CD4-positive, alpha-beta T cell treated with Interleukin-6 for 4 hours (primary cell): ENCODE measurements at places on chromosomes 6 and 20.

DNA sequence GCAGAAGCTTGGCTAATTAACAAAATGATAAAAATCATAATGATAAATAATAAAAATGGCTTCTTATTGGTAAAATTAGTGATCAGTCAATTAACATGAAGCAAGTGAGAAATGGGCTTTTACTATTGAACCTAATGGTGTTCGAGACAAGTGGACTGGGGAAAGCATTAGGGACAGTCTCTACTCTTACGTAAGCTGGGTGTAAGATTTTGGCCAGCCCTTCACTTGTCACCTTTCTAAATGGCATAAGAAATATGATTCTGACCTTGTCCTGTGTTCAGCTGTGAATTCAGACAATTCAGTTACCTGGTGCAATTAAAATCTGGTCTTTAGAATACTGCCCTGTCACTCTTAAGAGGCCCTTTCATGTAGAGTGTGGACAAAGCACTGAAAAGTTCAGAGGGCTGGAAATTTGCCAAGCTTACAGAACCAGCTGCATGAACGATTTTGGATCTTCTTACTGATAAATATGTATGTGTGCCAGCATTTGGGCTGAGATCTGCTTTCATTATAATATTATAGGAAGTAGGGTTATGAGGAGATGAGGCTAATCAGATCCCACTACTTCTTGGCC lies 115.9 kb downstream of the QRSL1 start:
- no peak for DNase-seq

- no peak for DNase-seq
These were observed 30.0 kb downstream of the OSBPL2 start for GRCh38 chr20:62268228-62268900.

DNA sequence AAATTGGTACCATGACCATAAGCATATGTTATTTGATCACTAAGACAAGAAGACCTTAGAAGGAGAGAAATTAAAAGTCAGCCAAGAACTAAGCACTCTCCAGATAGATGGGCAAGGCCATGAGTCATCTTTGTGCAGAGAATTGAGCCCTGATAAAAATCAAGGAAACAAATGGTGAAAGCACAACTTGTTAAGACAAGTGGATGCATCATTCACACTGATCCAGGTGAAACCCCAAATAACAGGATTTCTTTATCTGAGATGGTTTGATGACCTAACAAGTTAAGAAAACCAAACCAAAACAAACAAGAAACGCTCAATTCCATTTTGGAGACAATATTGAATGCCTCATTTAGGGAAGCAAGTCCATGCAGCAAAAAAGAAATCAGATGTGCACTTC lies 121.6 kb downstream of the ADAT2 start:
- DNase-seq: no peak

DNA sequence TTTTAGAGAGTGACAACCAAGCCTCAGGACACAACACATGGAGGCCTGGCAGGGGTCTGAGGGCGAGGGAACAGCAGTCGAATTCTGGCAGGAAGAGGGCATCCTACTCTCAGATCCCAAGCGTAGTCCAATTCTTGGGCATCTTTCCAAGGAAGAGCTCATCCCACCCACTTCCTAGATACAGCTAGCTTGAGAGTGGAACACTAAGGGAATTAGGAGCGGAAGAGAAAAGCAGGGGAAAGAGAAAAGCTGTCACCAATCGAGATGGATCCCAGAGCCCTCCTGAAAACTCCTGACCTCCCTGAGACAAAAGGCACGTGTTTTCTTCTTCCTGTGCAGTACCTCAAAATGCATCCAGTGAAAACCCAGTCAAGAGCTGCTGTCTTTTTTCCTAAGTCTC lies 67.1 kb downstream of the GFOD1 start:
- DNase-seq: no peak

DNA sequence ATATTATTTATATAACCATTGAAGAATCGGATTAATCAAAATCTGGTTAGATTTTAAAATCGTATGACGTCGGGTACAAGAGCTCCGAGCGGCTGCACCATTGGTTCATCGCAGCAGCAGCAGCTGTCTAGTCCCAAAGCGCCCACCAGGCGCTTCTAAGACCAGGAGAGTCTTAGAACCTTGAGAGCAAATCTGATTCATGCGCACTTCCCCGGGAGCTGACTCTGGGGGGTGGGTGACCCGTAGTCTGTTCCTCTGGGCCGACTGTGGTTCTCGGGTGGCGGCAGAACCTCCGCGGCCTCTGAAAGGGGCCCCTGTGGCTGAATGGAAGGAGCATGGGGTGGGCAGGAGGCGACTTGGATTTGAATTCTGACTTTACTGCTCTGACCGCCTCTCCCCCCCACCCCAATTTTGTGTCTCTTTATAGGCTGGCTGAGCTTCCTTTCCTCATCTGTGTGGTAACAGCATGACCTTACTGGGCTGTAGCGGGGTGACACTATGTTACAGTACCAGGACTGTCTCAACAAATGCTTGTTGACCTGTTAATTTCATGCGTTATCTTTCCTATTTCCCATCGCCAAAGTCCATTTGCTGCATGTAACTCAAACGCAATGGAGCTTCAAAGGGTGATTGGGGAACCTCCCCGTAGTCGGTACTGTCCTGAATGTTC lies 119.7 kb downstream of the RTN4IP1 start:
- DNase-seq: peak; percentile 28

GRCh38 chr20:19019734-19020364 lies 192.6 kb upstream of the SLC24A3 start:
- DNase-seq: no peak

GRCh38 chr6:168183613-168183970 lies 104.6 kb upstream of the FRMD1 start:
- no peak for DNase-seq

DNA sequence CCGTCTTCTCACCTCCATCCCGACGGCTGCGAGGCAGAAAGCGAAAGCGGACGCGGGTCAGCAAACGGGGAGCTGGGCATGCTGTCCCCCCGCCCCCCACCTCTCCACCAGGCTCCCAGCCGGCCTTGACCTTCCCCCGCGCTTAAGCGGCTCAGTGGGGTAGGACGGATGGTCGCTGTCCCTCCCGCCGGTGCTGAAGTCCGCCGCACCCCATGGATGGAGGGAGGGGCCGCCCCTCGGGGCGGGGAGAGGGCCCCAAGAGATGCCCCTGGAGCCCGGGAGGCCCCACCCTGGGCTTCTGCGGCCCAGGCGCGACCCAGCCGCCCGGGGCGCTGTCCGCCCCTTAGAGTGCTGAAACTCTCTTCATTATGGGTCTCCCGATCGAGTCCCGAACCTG lies at the start of gene KCNB1:
KCNB1 (minus strand) TSS at position 48 of the 397 bp plus-strand sequence. CDS start 188 bp downstream, outside the sequence.
- peak; percentile 12 for DNase-seq

DNA sequence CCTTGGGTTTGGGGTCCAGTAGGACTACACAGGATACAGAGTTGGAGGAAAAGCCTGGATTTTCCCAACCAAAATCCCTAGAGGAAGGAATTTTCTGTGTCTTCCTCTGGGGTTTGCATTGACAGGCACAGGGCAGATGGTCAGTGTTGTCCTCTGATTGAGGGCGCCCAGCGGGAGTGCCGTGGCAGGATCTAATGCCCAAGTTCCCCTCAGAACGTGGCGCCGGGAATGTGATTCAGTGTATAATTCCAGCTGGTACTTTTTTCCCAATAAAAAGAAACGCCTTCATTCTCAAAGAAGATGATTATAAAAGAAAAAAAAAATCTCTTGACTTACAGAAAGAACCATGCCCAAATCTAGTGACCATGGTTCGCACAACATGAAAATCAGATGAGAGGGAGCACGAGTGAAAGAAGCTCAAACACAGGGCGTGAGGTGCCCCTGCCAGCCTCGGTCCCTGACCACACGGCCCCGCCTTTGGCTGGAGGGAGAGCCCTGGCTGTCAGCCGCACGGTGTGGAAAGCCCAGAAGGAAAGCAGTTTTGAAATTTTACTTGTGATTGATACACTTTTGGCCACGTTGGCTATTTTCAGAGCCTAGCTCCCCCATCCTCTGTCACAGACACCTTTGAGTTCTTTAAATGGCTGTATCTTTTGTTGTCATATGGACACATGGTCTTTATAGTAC lies 31.6 kb downstream of the VEGFA start:
- DNase-seq: no peak

DNA sequence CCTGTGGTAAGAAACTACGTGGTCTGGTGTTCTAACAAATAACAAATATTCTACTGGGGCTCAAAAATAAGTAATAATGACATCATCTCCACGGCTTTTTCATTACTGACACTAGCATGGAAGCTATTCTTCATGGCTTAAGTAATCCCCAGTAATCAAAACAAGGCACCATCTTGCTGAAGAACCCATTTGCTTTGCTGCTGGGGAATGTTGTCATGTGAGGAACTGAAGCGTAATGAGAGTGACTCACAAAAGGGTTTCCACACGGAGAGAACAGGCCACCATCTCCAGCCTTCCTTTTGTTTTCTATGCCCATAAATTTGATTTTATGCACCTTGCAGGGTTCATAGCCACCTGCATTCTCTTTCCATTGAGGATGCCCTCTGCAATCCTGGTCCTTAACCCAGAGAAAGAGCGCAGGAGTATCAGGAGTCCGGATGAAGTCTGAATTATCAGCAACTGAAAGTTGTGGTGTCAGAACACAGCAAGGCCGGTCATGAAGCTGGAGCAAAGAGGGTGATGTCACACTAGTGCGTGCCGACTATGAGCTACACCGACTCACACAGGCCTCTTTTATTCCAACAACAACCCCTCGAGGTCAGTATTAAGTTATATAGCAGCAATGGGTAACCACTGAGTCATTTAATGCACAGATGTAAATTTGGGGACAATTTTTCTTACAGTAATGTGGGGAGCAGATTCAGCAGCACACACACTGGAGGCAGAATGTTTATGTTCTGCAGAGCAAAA lies 173.7 kb upstream of the SSTR4 start:
- no peak for DNase-seq

- peak; percentile 90 for DNase-seq
These were observed at the start of gene CEBPB for GRCh38 chr20:50190251-50191064. Gene CEBPB (plus strand): TSS chr20:50190830. CDS start chr20:50191034, 204 bp downstream.

DNA sequence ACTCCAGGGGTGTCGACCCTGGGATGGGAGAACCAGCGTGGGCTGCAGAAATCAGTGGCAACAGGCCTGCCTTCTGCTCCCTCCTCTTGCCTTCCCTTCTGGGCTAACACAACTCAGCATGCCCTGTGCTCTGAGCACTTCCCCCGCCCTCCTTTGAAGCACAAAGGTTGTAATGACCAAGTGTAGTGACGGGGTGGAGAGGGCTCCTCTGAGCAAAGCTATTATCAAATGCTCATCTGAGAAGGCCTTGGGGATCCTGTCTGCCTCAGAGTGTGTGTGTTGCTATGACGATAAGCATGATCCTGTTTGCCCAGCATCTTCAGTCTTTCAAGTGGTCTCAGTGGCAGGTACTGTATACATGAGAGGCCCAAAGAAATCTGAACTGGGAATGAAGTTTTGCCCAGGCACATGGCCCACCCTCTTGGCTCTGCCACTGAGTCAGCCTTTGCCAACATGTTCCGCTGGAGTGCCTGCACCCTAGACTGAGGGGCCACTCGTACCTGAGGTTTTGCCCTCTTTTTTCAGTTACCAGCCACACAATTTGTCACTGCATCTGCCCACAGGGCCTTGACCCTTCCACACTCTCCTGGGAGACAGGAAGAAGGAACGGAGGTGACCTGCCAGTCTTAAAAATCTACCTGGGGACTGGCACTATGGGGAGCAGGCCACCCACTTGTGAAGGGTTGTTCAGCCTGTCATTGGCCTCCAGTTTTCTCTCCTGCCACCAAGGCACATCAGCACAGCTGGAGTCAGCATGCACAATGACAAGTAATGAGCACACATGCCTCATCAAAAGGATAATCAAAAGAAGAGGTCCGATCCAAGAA lies 74.5 kb downstream of the GFOD1 start:
- DNase-seq: no peak

DNA sequence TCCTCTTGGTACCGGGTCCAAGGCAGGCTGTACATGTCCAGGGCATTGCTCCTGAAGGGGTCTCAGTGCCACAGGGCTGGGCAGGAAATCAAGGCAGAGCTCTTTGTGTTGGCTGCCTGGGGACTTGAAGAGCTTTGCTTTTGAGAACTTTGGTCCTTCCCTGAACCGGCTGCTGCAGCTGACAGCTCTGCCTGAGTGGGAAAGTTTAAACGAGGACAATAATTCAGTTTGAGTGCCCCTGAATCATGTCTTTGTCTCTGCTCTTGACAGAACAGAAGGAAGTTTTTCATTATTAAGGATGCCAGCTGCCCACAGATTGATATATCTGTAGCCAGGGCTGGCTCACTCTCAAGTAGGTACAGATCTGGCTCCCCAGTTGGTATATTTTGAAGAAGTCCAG lies 56.1 kb downstream of the ANKRD6 start:
- DNase-seq: no peak

- no peak for DNase-seq
These were observed 64.0 kb downstream of the QRSL1 start for GRCh38 chr6:106693418-106693817.

- DNase-seq: no peak
These were observed 220.0 kb upstream of the THBS2 start for GRCh38 chr6:169473663-169474062.

GRCh38 chr6:150307520-150307919 lies 61.3 kb upstream of the IYD start:
- DNase-seq: no peak

DNA sequence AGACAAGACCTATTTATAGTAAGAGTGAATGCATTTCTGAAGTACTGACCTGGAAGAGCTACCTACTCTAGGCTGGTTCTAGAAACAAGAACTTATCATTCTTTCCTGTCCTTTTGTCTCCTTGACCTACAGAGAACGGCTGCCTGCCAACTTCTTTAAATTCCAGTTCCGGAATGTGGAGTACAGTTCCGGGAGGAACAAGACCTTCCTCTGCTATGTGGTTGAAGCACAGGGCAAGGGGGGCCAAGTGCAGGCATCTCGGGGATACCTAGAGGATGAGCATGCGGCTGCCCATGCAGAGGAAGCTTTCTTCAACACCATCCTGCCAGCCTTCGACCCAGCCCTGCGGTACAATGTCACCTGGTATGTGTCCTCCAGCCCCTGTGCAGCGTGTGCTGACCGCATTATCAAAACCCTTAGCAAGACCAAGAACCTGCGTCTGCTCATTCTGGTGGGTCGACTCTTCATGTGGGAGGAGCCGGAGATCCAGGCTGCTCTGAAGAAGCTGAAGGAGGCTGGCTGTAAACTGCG lies 8.3 kb downstream of the APOBEC2 start:
- DNase-seq: no peak

GRCh38 chr20:63056236-63057170 lies 49.7 kb upstream of the BHLHE23 start:
- peak; percentile 58 for DNase-seq

- no peak for DNase-seq
These were observed 33.4 kb upstream of the INSM1 start for GRCh38 chr20:20334489-20334888.
